ENCODE measurements at places on chromosomes 1 and 21.

DNA sequence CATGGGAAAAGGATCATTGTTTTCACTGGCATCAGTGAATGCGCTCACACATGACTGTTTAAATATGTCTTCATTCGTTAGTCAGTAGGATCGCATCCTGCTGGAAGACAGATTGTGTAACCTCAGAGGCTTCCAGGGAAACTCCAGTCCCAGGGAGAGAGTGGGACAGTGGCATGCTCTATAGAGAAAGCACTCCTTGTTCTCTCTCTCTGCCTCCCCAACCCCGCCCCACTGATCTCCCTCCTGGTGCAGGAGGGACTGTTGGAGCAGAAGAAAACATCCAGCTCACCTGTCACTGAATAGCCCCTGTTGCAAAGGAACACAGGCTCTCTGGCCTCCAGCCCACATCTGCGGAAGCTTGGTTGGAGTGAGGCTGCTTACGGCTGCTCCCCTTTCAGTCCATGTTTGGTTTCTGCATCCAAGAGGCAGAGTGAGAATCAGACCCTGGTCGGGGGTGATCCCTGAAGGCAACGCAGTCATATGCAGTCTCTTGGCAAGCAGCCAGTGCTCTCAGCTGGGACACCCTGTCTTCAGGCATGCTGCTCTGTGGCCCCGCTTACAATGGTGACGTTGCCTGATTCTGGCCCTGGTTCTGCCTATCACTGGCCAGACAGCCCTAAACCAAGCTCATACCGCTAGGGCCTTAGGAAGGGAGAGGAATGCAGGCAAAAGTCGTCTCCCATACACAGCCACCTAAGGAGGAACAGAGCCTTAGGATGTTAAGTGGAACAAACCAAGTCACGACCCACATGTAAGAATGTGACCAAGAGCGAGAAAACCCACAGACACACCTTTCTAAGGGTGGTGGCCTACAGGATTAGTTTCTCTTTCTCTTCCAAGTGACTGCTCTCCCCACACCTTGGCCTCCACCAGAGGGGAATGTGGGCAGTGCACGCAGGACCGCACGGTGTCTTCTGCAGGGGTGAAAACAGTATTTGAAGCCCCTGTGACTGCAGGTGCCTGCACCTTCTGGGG lies 39.7 kb downstream of the BACE2 start:
- no peak for DNase-seq

DNA sequence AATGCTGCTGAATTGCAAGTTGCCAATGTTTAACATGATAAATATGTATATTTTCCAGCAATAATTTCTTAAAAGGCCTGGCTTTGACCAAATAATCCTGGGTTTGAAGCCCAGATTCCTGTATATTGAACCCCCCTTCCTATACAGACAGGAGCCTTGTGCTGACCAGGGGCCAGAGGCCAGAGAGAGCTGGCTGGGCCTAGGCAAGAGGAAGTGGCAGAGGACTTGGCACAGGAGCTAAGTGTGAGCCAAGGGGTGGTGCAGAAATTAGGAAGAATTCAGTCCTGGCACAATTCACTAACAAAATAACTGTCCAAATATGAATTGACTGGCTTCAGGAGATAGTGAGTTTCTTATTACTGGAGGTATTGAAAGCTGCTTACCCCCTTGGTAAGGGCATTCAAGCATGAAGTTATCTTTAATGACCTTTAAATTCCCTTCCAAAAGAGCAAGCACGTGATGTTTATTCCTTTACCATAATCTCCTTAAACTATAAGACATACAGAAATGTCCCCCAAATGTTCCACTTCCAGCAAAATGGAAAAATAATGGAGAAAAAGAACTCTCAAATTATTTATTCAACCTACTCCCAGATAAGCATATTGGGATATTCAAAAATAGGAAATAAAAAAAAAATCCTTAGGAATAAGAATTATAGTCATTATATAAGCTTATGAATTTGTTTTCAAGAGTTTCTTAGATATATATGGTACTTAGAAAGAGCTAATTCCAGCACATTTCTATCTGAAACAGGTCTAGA lies 26.6 kb downstream of the NIBAN1 start:
- DNase-seq, result no peak

DNA sequence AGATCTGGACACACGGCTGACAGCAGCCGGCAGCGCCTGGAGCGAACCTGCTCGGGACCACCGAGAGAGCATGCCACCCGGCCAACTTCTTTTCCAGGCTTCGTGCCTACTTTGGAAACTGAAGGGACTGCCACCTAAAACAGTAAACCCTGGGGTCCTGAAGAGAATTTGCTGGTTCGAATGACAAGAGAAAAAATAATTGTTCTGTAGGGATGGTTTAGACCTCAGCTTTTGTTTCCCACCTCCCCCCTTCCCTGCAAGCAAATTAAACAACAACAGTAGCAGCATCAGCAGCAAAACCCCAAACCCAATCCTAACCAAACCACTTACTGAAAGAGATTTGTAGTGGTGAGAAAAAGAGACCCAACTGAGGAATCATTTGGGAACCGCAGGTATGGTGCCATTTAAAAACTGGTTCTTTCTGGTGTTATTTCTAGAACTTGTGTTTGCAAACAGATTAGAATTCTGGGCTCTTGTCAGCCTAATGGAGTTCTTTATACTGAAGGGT lies 105.6 kb downstream of the LEPR start:
- DNase-seq, result no peak

- DNase-seq, result no peak
These were observed 6.1 kb upstream of the SLC19A2 start for GRCh38 chr1:169491845-169492281.

GRCh38 chr1:53408013-53408754 lies 51.0 kb upstream of the DMRTB1 start:
- DNase-seq, result no peak

DNA sequence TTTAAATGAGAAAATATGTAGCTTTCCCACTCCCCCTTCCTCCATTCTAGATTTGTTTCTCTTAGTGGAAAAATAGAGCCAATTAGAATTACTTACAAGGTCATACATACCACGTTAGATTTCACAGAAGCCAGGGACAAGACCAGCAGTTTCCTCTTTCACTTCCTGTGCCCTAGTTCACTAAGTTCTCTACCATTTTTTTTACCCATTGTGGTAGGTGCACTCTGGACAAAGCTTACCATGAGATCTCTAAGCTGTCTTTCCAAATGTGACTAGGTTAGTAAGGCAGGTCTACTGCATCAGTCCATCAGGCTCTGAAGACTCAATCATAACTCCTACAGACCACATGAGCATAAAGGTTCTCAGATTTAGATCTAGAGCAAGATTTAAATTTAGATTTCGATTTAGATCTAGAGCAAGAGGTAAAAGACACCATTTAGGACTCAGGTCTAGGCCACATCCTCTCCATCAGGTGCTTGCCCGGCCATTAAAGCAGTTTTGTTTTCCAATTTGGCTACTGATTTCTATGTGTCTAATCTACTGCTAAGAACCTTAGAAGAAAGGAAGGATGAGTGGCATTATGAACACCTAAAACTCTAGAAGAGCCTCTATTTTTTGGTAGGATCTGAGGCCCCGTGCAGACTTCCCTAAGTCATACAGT lies 235.3 kb downstream of the FAF1 start:
- no peak for DNase-seq

- DNase-seq, result no peak
These were observed 13.9 kb upstream of the CD53 start for GRCh38 chr1:110859062-110859461.

- DNase-seq, result no peak
These were observed 331.6 kb downstream of the SRGAP2C start for GRCh38 chr1:121516234-121516967.

DNA sequence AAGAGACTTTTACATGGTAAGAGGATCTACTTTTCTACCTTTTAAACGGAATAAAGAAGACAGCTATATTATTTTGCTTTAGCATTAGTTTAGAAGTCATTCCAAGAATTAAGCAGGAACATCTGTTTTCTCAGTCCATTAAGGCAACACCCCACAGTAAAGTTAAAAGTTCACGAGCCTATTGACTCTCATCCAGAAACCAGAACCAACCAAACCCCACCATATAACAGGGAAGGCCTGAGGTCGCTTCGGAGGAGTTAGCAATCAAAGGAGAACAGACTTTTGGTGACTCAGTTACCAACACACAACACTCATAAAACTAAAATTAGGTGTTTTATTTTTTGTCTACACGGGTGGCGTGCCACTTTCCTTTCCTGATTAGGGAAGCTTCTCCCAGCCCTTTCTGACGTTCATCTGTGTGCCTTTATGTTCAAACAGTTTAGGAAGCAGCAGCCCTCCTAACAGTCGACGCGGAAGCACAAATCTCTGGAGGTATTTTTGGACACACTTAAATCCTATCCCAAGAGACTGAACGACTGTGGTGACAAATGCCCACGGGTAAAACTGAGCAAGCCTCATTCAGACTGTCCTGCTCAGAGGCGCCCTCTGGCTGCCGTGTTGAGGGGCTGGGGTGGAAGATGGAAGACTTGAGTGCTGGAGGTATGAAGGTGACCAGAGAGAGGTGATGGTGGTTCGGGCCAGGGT lies 8.6 kb upstream of the PLA2G2C start:
- peak; percentile 58 for DNase-seq

GRCh38 chr1:31108861-31109260 lies 43.3 kb upstream of the PUM1 start:
- no peak for DNase-seq

DNA sequence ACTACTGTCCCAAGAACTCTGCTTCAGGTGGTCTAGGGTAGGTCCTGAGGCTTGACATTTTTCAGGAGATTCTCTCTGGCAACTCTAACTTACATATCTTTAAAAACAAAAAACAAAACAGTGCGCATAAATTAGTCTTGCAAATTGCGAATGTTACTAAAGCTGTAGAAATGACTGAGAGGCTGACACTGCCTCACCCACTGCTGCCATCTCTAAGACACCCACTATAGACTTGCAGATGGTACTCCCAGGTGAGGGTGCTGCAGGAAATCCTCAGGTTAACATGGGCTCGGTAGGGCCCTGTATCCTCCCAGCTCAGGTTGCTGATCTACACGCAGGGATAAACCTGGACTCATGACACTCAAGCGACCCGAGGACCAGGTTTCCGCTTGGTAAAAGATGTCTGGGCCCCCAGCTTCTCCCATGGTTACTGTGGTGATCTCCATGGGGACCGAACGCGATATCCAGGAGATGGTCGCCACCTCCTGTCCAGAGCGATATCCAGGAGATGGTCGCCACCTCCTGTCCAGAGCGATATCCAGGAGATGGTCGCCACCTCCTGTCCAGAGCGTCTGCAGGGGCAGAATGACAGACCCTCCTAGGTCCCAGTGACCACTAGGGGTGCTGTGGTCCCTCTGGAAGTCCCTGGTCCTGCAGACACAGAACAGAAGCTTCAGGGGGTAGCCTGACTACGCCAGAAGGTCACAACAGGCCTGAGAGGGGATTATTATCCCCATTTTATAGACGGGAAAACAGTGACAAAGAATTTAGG lies 16.2 kb upstream of the LY9 start:
- DNase-seq, result no peak

DNA sequence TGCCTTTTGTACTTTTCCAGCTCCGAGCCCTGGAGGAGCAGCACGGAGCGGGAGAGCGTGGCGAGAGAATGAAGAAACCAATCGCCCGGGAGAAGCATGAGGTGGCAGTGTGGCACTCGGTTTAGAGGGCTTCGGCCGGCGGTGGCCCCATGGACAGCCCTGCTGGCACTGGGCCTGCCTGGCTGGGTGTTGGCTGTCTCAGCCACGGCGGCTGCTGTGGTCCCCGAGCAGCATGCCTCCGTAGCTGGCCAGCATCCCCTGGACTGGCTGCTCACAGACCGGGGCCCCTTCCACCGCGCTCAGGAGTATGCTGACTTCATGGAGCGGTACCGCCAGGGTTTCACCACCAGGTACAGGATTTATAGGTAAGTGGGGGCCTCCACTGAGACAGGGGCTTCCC lies 59.0 kb downstream of the BRINP2 start:
- no peak for DNase-seq

- DNase-seq, result no peak
These were observed 54.9 kb upstream of the BACE2 start for GRCh38 chr21:41112740-41113692.

GRCh38 chr1:229264487-229264886 lies 6.4 kb upstream of the RAB4A start:
- no peak for DNase-seq

DNA sequence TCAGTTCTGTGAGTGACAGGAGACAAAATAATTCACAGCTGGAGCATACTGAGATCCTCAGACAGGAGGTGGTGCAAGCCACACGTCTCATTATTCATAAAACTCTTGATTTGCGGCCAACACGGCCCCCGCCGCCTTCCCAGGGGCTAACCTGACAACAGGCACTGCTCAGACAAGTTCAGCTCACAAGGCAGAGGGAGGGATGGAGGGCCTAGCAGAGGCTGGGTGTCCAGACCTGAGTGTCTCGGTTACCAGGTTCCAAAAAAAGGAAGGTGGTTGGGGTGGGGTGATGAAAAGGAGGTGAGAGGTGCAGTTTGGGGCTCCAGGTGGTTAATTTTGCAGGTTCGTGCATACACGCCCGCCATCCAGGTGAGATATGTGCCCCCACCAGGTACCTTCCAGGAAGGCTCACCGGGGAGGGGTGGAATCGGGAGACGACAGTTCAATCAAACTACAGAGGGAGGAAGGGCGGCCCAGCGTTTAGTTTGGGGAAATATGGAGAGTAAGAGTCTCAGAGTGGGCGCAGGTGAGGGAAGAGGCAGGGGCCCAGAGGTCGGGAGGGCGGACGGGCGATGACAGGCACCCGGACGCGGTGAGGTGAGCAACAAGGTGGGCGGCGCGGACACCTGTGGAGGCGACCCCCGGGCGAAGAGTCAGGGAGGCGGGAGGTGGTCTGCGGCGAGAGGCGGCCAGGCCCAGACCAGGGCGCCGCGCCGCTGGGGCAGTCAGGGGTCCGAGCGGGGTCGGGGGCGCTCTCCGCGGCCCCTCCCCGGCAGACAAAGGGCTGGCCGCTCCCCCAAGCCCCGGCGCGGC lies 629 bp downstream of the CTNNBIP1 start:
- peak; percentile 16 for DNase-seq
